ENCODE measurements at places on chromosomes 4 and X.

DNA sequence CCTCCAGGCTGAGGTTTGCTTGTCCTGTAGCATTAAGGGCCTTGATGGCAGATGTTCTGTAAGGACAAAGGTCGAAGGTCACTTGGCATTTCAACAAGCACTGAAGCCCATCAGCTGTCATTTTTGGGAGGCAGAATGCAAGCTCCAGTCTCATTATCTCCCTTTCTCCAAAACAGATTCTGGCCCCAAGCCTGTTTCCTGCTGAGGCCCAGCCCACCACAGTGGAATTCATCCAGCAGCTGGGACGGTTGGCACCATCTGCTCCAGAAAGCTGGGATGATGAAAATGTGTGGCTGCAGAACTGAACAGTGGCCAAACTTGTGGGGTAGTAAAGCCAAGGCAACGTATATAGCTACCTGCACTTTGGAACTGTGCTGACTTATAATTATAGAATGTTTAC lies 17.7 kb upstream of the PPEF2 start:
- no peak for DNase-seq

- no peak for DNase-seq
Observed at GRCh38 chr4:38704622-38705154, 40.7 kb downstream of the KLF3 start.

GRCh38 chr4:159374749-159375530 lies 272.1 kb downstream of the RAPGEF2 start:
- DNase-seq = no peak

DNA sequence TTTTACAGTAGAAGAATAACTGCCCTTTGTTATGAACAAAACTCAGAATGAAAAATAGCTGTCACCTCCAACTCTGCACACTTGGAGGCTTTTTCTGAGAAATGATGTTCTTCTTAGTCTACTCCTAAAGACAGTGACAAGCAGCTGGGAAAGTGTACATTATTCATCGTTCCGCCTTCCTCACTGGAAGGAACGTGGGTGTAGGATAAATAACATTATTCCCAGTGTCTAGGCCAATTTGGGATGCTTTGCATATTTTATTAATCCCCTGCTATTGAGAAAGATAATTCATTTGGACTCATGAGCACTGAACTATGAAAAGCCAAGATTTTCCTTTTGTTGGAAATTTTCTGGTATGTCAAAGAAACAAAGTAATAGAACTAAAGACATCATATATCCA lies 87.8 kb downstream of the VCX2 start:
- no peak for DNase-seq

GRCh38 chr4:39542611-39543012 lies 15.4 kb upstream of the UGDH start:
- no peak for DNase-seq

GRCh38 chrX:52270453-52271116 lies 85.9 kb downstream of the MAGED4 start:
- DNase-seq = no peak

GRCh38 chr4:151850791-151851213 lies 90.0 kb upstream of the GATB start:
- no peak for DNase-seq

- no peak for DNase-seq
Observed at GRCh38 chr4:105972946-105973621, 77.8 kb downstream of the NPNT start.

DNA sequence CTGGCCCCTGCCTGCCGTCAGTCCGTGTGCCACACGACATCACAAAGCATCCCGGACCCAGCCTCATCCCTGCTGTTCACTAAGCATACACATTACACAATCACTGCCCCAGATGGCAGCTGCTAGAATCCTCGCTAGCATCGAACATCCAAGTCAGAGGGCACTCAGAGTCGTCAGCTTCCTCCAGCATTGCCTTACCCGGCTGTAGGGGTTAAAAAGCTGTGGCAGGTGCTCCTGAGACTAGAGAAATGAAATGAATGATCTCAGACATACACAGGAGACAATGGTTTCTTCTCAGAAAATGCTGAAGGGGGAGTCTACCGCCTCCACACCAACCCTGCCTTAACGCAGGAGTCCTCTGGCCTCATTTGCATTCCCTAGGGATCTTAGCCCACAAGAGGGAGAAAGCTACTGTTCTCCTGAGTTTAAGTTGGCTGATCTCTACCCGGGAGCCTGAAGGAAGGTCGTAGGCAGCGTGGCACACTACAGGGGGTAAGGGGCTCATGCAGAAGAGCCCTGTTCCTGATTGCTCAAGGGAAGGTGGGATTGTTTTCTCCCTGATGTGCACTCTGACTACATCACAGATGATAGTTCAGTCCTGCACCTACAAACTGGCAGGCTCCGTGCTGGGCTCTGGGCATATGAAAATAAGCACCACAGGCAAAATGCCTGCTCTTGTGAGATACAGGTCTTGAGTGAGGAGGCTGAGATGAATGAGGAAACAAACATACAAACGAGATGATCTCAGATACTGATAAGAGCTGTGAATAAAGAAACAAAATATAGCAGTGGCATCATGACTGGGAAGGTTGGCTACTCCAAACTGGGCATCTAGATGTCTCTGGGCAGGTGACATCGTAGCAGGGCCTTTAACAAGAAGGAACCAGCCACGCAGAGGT lies 2.6 kb upstream of the KIAA0232 start:
- no peak for DNase-seq

- no peak for DNase-seq
Observed at GRCh38 chr4:5750946-5751665, 40.1 kb downstream of the EVC start.

- no peak for DNase-seq
Observed at GRCh38 chr4:159390648-159391047, 287.8 kb downstream of the RAPGEF2 start.

- DNase-seq = no peak
Observed at GRCh38 chr4:89496851-89497250, 189.3 kb upstream of the GPRIN3 start.

DNA sequence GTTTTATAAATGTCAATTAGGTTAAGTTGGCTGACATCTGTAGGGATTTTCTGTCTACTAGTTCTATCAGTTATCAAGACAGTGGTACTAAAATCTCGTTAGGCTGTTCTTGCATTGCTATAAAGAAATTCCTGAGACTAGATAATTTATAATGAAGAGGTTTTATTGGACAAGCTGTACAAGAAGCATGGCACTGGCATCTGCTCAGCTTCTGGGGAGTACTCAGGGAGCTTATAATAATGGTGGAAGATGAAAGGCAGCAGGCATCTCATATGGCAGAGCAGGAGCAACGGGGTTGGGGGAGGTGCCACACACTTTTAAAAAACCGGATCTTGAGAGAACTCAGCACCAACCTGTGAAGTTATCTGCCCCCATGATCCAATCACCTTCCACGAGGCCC lies 28.2 kb downstream of the CHIC2 start:
- DNase-seq = no peak

- no peak for DNase-seq
Observed at GRCh38 chr4:149294601-149295000, 521.0 kb downstream of the IQCM start.

- DNase-seq = peak; percentile 45
Observed at GRCh38 chr4:6250235-6250983, 19.2 kb upstream of the WFS1 start.

DNA sequence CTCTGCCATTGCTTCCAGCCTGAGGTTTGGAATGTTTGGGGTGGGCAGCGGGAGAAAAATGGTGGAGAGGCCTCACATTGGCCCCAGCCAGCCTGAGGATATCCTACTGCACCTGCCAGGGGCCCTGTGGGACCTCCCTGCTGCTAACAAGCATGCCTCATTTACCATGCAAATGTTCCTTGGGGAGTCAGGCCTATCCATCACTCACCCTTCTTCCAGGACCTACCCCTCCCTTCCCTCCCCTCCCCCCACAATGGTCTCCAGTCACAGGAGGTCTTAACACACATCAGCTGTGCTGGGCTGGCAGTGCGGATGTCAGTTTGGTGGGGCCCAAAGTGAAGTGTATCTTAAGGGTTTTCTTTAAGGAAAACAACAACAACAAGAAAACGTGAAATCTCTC lies 139.2 kb downstream of the SHOX start:
- DNase-seq = no peak

- DNase-seq = no peak
Observed at GRCh38 chr4:153787061-153787560, 1.8 kb downstream of the SFRP2 start.

GRCh38 chr4:57443787-57444186 lies 333.6 kb upstream of the IGFBP7 start:
- DNase-seq = no peak

DNA sequence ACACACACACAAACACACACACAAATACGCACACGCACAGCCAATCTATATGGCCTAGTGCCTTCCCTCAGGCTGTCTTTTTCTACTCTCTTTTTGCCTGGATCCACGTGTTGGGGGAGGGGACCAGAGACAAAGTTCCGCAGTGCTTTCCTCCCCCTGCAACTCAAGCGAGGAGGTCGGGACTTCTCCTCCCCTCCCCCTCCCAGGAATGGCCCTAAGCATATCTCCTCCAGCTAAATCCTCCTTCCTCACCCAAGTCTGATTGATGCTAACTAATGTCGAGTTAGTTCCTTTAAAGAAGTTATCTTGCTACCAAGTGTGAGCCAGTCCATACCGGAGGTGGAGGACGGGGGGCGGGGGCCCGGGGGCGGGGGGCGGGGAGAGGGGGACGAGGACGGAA lies 141.2 kb upstream of the ZIC3 start:
- DNase-seq = no peak

- no peak for DNase-seq
Observed at GRCh38 chr4:123966990-123967769, 570.6 kb downstream of the SPRY1 start.

Data from KG1 (cell line).